Right lung (tissue), 10 donors: ENCODE measurements at places on chromosomes 2 and 18. TPM values are rescaled to one million over a fixed set of nuclear protein-coding genes. Genes with fewer than 3 reads are reported as not detected.

DNA sequence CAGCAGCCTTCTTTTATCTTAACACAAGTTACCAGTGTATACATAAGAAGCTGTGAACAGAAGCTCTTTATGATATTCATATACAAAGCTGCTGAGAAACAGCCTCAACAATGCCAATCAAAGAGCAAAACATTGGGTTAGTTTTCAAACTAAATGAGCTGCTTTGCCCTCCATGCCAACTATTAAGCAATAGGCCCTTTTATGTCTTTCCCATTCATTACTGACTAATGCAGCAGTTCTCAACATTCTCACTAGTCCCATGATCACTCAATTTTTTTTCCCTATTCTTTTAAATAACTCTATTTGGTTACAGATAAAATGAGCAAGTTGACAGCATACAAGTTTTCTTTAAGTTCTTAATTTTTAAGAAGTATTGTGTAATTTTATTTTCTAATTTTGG lies 57.9 kb upstream of the FRZB start:
- DNase-seq = peak; percentile 84

DNA sequence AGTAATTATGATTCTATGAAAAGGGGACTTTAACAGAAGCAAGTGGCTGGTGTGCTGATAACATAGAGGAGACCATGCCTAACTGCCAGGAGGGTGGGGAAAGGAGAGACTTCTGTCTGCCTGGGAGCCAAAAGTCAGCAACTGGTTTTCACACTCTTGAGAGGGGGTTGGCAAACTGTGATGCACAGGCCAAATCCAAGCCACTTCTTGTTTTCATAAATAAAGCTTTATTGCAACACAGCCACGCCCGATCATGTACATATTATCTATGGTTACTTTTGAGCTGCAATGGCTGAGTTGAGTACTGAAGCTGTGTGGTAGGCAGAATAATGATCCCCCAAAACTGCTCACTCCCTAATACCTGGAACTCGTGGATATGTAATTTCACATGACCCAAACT lies 208.4 kb downstream of the LNPK start:
- no peak for DNase-seq

- no peak for DNase-seq
These were observed 226.4 kb downstream of the NEDD4L start for GRCh38 chr18:58270396-58270795.

DNA sequence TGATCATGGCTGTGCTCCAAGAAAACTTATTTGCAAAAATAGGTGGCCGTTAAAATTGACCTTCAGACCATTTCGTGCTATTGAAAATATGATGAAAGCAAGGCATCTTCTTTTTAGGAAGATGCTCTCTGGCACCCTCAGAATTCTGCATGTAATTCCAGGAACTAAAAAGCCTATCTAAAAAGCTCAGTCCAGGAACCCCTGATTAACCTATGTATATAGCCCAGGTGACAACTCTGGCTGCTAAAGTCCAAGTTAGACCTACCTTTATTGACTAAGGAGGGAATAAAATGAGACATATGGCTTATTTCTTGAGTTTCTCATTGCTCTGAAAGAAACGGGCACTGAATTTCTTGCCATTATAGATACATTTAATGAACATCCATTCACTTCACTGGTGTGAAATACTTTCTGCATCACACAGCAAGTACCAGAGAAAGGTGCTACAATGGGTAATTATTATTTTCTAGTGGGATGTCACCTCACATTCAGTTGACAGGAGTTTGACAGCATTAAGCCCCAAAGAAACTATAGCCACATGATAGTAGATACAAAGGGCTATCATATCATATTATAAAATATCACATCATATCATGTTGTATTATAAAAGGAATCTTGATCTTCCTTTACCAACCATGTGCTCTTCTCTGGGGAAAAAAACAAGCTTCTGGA lies 83.8 kb downstream of the EPHA4 start:
- no peak for DNase-seq

DNA sequence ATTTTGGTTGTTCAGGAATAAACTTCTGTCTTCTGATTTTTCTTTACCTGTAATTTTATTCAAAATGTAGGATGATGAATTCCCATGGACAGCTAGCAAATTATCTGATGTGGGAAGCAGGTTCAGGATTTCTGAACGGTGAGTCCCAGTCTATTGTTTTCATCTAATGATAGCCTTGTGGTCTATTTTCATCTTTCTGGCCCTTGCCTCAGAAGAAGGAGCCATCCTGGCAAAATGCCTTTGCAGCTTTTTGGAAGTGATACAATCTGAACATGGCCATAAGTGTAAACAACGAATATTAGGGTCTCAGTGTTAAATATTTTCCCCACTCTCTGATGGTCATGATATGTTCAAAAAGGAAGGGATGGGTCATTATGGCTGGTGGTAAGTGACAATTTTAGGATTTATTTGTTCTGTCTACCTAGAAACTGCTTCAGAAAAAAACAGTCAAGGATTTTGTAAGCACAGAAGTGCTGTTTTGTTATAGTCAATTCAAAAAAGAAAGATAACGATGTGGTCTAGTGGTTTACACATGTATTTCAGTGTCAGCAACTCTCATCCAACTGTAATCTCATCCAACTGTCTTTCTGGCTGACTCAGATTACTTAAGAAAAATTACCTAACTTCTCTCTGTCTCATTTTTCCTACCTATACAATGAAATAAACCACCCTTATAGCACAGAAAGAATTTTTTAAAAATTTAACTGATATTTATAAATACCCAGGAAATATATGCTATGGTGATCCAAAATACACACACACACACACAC lies 272.6 kb upstream of the ERBB4 start:
- DNase-seq = no peak

- no peak for DNase-seq
These were observed 652 bp downstream of the SH3YL1 start for GRCh38 chr2:263022-263738.

GRCh38 chr18:8890957-8891464 lies 185.7 kb downstream of the MTCL1 start:
- peak; percentile 6 for DNase-seq

DNA sequence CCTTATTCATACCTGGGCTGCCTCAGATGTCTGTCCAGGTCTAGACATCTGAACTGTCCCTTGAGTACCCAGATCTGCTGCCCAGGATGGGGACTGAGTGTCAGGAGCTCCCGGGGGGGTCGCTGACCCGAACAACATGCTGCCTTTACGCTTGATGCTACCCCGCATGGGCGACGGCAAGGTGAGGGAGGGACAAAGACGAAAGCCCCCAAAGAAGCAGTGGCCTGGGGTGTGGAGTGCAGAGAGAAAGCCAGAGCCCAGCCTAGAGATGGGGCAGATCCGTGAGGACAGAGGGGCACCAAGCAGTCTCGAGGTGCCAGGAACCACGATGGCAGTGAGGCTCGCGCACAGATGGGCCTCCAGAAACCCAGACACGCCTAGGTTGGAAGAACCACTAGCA lies 234.7 kb downstream of the ATAD2B start:
- no peak for DNase-seq

DNA sequence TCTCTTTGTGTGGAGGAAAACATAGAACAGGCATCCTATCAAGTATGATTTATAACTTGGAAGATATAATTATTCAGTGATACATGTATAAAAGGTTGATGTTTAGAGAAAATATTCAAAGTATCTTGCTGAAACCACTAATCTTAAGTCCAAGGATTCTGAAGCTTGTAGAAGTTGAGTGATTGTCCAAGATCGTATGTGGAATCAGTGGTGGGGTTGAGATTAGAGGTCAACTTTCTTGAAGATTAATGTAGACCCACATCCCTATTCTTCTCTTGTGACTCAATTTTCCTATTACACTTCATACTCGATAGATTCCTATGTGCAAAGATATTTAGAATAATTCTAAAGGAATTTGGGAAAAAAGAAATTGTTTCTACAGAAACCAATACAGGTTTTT lies 1565.9 kb upstream of the ACVR2A start:
- DNase-seq = no peak

GRCh38 chr2:229784791-229785190 lies 70.4 kb upstream of the DNER start:
- no peak for DNase-seq

GRCh38 chr2:168145426-168146310 lies 101.7 kb downstream of the STK39 start:
- no peak for DNase-seq

DNA sequence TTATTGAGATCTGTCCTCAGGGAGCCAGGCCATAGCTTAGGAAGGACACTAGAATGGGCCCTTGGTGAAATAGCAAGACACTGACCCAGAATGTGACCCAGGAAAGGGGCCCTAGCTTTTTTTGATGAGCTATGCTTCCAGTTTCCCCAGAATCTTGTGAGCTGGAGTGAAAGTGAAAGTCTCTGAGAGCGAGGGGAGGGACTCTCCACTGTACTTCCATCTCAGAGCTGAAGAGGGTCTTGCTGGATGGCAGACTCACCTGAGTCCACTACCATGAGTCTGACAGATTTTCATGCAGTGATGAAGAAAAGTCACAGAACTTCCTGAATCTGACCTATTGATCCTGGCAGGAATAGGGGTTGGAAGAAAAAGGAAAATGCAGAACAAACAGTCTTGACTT lies 3.1 kb downstream of the ARHGAP25 start:
- DNase-seq = no peak

DNA sequence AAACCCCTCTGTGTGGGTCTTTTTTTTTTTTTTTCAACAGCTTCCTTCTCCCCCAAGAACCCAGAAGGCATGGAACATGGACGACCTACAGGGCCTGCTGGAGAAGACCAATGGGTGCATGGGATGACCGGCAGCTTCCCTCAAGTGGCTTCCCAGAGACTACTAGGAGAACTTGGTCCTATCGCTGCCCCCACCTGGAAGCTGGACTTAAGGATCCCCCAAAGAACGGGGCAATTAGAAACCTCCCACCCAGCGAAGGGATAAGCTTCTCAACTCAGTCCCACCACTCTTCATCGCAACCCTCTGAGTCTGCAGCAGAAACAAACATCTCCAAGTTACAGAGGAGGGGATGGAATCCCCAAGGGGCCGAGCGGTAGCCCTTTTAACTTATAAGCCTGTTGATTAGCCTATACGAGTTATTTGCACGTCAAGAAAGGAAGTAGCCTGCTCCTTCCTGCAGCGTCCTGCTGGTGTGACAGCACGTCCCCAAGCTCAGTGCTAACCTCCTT lies 1.4 kb downstream of the ACTR1B start:
- no peak for DNase-seq

DNA sequence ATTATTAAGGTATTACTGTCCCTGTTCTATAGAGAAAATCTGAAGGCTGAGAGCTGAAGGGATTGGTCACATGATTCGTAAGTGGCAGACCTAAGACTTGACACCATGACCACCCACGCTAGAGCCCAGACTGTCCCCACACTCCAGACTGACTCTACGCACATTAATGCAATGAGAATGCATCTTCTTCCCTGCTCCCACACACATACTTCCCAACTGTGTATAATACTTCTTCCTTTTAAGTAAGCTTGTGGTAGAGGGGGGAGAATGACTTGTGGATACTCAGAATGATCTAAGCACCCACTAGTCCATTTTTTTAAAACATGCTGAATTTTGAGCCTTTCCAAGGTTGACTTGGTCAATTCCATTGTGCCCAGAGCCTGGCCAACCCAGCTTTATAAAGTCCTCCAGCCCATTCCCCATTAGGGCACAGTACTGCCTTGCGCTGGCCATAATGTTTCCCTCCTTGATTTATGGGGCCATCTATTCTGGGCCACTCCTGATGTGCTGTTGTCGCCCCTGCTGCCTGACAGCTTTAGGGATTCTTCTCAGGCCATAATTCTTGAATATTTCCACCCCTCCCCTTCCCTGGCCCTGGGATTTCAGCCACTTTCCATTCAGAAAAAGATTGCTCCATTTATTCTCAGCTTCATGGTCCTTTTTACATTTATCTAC lies 28.7 kb downstream of the ALK start:
- no peak for DNase-seq

GRCh38 chr2:46569061-46569560 lies 89.7 kb downstream of the TMEM247 start:
- no peak for DNase-seq

POU3F3 gene
- polyA plus RNA-seq = not detected

GAREM2 gene
- polyA plus RNA-seq = 8.2 TPM

FAM161A gene
- polyA plus RNA-seq = 27.7 TPM

KHK gene
- 4.2 TPM for polyA plus RNA-seq

ITGB6 gene
- polyA plus RNA-seq = 9.3 TPM

DTNA gene
- polyA plus RNA-seq = 9.2 TPM

CCDC74B gene
- 4.7 TPM for polyA plus RNA-seq
